T-cell (primary cell): ENCODE measurements at places on chromosomes 2 and 18. TPM values are rescaled to one million over a fixed set of nuclear protein-coding genes. Genes with fewer than 3 reads are reported as not detected.

DNA sequence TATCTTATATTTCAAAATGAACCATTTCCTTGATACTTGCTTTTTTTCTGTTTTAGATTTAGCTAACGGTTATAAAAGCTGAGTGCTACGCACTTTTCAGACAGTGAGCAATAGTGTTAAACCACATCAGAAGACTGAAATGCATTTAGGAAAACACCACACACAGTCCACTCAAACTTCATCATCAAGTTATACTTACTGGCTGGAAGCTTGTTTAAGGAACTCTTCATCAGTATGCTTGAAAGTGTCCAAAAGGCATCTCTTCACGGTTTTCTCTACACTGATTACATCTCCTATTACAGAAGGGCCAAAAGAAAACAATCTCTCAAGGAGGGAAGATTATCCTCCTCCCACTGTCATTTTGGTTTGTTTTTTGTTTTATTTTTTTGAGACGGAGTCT, 19.7 kb downstream of the ILKAP start:
- no peak for DNase-seq

- no peak for DNase-seq
Observed at GRCh38 chr2:36960773-36961172, 5.6 kb downstream of the STRN start.

DNA sequence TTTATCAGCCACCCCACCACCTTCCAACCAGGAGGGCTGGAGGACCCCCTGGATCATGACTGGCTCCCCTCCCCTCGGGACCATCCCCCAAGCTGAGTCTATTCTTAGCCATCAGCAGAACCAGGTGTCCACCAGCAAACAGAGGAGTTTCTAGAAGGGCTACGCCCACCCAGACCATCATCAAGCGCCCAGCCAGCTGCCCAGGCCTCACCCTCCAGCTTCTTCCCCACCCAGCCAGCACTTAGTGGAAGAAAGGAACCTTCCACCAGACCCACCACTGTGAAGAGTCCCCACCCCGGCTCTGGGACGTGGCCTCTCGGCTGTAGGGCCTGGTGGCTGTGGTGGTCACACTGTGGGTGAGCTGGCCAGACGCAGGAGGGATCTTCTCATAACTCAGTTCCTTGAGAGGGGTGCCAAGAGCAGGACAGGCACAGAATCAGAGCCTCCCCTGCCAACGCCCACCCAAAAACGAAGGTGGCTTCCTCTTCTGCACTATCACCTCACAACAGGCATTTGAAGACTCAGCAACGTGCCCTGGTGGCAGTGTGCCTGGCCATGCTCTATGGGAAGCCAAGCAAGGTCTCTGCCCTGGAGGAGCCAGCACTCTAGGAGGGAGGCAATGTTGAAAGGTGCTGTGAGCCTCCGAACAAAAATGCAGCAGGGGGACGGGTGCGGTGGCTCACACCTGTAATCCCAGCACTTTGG, 19.0 kb downstream of the BIN1 start:
- DNase-seq, result no peak

- no peak for DNase-seq
Observed at GRCh38 chr2:71243634-71244301, 16.9 kb upstream of the PAIP2B start.

Gene EML6
- total RNA-seq, result 2.1 TPM

GRCh38 chr2:106282462-106283170, 88.5 kb upstream of the UXS1 start:
- no peak for DNase-seq

Gene SLC39A6
- 18.0 TPM for total RNA-seq

Gene KRTCAP3
- 19.7 TPM for total RNA-seq

GRCh38 chr2:150578481-150578880, 91.0 kb upstream of the RND3 start:
- DNase-seq, result no peak

Gene DNAJC5G
- total RNA-seq, result not detected

DNA sequence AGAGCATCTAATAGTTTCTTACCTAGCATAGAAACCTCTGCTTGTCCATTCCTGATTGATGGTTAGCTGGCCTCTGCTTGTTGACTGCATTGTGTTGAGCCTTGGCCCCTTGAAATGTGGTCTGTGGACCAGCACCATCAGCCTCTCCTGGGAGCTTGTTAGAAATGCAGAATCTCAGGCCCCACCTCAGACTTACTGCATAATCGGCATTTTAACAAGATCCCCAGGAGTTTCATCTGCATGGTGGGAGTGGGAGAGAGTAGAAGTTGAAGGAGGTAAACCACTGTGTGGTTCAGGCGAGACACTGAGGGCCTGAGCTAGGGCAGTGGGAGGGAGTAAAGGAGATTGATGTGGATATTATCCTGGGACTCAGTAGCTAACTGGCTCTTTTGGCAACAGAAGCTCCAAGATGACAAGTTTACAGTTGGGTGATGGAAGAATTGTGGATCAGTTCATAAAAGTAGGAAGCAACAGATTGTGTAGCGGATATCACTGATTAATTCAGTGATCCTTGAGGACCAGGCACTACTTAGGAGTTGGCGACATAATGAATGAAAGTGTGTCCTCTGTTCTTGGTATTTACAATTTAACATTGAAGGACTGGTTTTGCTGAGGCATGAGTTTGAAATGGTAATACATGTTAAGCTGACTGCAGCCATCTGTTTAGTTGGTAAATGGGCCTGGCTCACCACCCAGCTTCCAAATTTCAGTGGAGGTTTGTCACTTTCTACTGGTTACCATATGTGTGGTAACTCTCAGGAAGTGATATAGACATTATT, 20.9 kb downstream of the PHLPP1 start:
- no peak for DNase-seq

DNA sequence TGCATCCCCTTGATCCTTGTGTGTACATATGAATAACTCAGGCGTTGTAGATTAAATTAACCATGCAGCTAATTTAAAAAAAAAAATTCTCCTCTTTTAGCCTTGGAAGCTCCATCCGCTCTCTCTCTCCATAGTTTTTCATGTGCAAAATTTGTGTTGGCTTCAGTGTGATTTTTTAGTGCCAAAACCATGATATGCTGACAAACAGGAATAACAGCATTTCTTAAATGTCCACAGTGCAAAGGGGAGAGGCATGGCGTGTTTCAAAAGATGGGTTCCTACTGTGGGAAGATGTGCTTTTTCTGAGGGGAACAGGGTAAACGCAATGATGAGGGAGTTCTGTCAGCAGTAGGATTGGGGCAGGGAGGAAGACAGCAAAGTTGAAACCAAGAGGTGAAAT, 247.0 kb downstream of the ICOS start:
- DNase-seq, result no peak

Gene SANBR
- total RNA-seq, result 3.9 TPM

Gene ACADL
- total RNA-seq, result not detected

DNA sequence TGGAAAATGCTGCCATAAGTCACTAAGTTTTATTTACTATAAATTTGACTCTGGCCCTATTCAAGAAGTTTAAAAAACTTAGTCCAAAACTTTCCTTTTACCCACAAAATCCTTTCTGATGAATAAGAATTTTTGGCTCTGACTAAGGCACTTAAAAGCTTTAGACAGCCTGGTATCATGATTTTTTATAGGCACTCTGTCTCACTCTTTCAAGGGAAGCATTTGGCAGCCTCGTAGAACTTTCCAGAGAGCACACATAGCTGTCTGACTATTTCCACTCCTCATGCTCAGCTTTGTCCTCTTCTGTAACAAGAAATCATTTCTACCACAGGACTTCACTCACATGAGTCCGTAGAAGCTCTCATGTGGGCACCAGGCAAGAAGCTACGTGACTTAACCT, 32.3 kb upstream of the XDH start:
- no peak for DNase-seq

Gene SNTG2
- total RNA-seq, result 2.7 TPM

- DNase-seq, result no peak
Observed at GRCh38 chr2:240167588-240167880, 27.1 kb upstream of the OTOS start.

- no peak for DNase-seq
Observed at GRCh38 chr18:46378864-46379207, 274.7 kb downstream of the HAUS1 start.

Gene NDC80
- total RNA-seq, result 3.0 TPM

DNA sequence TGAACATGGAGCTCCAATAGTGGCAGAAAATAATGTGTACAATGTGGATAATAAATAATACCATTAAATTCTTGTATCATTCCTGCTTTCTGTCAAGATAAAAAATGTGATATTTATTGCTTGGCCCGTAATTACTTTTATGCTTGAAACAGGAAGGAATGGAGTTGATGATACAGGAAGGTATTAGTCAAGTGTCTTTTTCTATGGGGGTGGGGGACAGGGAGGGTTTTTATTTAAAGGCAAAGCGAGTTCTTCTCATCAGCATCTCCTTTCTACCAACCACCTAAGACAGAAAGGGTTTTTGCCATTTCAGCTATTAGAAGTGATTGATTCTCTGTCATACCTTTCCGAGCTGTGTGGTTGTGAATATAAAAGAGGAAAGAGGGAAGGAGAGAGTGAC, 135.3 kb downstream of the DCC start:
- no peak for DNase-seq

- no peak for DNase-seq
Observed at GRCh38 chr18:48184118-48184517, 225.1 kb downstream of the ZBTB7C start.

Gene RAD51AP2
- not detected for total RNA-seq

DNA sequence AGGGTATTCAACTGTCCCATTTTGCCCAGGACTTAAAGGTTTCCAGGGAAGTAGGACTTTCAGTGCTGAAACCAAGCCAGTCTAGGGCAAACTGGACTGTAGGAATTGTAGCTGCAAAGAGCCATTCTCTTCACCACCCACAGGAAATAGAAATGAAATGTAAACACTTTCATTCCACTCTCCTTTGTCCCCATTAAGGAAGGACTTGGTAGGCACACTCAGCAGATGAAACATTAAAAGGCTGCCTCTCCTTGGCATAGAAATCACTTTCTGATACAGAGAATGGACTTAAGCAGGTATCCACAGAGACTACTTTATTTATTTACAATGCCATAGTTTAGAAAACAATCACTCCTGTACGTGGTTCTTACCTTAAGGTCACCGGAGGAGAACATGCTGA, 102.9 kb upstream of the CCDC195 start:
- no peak for DNase-seq

GRCh38 chr2:41068740-41069139, 616.9 kb upstream of the SLC8A1 start:
- no peak for DNase-seq

DNA sequence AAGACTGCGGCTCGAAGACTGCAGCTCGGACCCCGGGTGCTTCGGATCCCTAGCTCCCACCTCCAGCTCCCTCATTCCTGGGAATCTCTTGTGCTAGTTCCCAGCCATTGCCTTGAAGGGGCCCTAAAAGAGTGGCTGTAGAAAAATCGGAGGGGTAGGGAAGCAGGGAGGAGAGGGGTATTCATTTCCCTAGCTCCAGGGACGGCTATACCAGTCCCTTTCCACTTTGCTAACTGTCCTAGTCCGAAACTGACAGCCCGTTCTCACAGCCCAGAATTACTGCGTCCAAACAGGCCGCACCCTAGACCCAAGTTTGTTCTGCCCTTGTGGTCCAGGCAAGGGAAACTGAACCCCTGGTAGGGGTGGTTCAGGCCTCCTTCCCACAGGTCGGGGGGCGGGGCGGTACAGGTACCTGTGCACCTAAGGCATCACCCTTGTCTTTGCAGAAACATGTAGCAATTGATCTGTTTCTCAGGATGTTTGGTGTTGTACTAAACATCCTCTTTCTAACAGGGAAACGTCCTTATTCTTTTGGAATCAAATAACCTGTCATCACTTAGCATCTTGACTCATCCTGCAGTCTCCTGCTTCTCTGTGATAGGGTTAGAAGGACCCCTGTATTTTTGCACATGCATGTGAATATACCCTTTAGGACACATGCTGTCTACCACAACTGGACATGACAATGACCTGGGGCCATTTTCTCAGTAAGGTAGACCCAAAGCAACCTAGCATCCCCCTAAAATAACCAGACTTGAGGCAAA, 4.0 kb downstream of the EMX1 start:
- DNase-seq, result no peak

GRCh38 chr2:166917415-166917814, 29.1 kb downstream of the XIRP2 start:
- DNase-seq, result no peak

GRCh38 chr2:81692566-81692965, 1388.0 kb upstream of the LRRTM1 start:
- no peak for DNase-seq

Gene MARCHF4
- not detected for total RNA-seq

DNA sequence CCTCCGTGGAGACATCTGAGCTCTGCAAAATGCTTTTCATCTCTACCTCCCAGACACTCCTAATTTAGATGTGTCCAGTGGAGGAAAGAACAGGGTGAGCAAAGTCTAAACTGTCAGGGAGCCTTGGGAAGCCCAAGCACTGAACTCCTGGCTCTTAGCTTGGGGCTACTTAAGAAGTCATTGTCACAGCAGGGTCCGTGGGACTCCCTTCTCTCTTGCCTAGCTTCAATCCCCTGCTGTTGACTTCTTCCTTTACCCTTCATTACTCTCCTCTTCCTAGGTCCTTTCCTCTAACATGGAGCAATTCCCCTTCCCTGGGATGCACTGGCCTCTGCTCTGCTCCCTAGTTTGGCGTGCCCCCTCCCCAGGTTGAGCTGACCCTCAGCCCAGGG, 3.4 kb downstream of the OSR1 start:
- no peak for DNase-seq

DNA sequence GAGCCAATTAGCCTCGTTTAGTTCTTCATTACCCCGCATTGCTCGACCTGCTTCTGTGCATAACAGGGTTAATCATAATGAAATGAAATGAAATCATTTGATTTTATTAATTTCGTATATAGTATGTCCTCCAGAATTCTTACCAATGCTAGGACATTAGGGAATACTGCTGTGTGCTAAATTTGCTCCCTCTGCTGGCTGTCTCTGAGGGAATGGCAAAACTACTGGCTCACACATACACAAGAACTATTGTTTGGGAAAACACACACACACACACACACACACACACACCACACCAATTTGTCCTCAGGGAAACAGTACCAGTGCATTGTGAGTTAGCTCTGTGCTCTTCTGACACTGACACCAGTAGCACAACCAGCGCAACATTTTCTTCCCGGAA, 273.3 kb upstream of the TCF4 start:
- DNase-seq, result no peak

GRCh38 chr2:109533823-109534222, 79.9 kb downstream of the SEPTIN10 start:
- no peak for DNase-seq

Gene PPP1R7
- 61.2 TPM for total RNA-seq

DNA sequence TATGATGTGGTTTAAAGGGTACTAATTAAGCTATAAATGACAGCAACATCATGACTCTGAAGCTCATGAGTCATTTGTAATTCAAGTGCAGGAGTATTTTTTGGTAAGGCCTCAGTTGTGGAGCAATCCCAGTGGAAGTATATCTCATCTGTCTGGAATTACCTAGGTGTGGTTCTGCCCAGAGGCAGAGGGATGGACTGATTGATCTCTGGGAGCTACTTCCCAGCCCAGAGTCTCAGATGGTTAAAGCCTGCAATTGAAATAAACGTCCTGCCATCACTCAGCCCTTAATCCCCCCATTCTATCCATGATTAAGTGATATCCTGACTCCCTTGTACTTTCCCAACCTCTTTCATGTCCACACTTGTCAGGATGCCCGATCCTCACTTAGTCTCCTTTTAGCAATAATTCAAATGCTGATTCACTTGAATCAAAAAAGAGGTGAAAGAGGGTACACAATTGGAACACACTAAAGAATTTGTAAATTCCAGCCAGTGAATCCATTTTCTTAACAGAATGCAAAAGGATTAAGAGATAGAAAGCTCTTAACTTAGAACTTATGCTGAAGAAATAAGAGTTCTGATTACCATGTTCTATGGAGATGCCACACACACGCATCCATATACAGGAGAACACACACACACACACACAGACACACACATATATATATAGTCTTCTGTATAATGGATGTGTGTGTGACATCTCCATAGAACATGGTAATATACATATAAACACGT, 664.4 kb downstream of the NYAP2 start:
- DNase-seq, result no peak
